ENCODE measurements at places on chromosomes 13 and 19. TPM values are rescaled to one million over a fixed set of nuclear protein-coding genes. Genes with fewer than 3 reads are reported as not detected.
A peak's percentile ranks its signal among the peaks of the same experiment; 100 is the strongest.

- no peak for DNase-seq
Measured at GRCh38 chr19:16360738-16361137, 36.1 kb downstream of the KLF2 start.

- DNase-seq = no peak
Measured at GRCh38 chr13:51999510-51999911, 11.7 kb downstream of the ATP7B start.

GRCh38 chr19:54133312-54133956, 4.1 kb upstream of the CNOT3 start:
- DNase-seq = no peak

DNA sequence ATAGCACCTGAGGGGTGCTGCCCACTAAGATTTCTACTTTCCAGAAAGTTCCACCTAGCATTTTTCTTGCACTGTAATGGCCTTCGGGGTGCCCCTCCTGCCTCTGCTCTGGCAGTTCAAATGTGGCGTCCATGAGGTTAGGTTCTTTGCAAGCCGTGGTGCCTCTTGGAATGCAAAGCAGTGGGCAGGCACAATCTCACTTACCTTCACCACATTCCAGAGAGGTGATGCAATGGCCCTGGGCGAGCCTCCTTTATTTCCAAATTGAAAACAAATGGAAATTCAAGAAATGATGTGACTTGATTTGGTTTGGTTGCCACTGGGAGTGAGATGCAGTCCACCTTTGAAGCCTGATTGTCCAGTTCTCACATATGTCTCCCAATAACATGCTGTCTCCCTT, 46.9 kb downstream of the FGF9 start:
- DNase-seq = no peak

DNA sequence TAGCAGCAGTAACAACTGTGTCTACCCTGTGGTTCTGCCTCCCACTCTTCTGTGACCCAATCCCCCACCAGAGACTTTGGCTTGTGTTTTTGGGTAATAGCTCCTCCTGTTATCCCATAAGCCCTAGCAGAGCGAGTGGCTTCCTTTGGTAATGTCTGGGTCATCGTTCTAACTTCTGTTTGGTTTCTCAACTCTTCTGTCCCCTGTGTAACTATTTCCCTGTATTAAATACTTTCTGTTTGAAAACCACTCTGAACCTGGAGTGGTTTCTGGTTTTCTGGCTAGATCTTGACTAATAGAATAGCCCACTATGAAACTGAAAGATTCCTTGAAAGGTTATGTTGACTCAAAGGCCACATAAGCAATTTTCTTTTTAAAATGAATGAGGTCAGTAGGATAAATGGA, 350.0 kb downstream of the DCT start:
- DNase-seq = no peak

DNA sequence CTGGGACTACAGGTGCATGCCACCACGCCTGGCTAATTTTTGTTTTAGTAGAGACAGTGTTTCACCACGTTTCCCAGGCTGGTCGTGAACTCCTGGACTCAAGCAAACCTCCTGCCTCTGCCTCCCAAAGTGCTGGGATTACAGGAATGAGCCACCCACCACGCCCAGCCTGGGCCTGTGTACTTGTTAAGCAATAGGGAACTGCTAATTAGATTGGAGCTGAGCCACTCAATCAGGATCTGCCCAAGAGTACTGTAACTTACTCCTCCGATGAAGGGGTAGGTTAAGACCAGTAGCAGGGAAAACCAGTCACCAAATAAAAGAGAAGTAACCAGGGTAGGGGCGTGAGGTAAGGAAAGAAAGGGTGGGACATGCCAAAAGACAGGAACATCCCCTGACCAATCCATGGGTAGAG, 2.3 kb downstream of the DDX39A start:
- no peak for DNase-seq

DNA sequence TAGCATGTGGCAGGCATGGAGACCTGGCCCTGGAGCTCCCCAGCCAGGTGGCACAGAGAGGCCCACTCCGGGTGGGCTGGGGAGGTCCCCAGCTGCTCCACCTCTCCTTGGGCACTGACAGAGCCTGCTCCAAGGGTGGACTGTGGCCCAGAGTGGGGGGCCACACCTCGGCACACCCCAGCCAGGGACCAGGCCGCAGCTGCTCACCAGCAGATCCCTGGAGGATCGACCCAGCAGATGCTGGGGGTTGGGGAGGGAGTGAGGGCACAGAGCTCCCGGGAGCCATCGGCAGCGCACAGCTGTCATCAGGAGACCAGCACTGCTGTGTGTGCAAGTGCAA, 72.0 kb upstream of the KCTD15 start:
- no peak for DNase-seq

- no peak for DNase-seq
Measured at GRCh38 chr13:98664924-98665637, 87.4 kb downstream of the SLC15A1 start.

DNA sequence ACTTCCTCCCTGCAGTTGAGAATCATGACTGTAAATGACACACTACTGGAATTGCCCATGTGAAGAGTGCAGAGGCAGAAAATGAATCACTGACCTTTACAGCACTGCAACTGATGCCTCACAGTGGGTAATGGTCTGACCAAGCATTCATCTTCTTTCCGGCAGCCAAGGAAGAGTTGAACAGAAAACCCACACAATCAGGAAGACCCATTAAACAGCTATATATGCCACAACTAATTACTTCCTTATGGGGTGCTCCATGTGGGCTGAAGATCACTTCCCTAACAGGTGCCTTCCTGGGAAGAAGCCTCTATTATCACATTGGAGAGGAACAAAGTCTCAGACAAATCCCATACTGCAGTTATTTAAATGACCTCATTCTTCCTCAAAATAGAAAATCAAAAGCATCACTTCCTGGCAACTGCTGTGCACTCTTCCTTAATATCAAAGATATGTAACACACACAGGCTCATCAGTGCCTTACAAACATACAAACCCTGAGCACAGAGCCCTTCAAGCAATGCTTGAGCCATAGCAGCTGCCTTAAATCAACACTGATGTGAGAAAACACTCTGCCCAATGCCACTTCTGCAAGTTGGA, 45.8 kb downstream of the RUBCNL start:
- DNase-seq = no peak

DNA sequence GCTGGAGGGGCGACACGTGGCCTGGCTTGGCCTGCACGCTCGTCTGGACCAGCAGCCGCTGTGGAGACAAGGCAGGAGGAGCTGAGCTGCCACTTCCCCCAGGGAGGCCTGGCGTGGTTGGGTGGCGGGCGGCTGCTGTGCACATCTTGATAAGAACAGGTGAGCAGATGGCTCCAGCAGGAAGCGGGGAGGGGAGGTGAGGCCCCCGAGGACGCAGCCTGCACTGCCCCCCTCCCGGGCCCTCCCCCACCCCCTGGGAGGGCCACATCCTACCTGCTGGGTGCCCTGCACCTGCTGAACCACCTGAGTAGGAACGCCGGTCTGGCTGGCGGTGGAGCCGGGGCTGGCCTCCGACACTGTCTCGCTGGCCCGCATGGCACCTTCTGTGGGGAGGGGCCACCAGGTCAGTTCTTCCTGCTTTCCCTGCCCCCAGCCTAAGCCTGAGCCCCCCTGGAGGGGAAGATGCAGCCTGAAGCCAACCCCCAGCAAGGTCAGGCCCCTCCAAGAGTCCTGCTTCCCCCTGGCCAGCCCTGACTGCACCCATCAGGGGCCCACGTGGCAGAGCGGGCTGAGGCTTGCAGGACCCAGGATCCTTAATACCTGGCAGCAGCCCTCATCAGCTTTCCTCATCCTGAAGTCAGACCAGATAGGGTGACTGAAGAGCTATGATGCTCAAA, 22.8 kb downstream of the RFX1 start:
- no peak for DNase-seq

DNA sequence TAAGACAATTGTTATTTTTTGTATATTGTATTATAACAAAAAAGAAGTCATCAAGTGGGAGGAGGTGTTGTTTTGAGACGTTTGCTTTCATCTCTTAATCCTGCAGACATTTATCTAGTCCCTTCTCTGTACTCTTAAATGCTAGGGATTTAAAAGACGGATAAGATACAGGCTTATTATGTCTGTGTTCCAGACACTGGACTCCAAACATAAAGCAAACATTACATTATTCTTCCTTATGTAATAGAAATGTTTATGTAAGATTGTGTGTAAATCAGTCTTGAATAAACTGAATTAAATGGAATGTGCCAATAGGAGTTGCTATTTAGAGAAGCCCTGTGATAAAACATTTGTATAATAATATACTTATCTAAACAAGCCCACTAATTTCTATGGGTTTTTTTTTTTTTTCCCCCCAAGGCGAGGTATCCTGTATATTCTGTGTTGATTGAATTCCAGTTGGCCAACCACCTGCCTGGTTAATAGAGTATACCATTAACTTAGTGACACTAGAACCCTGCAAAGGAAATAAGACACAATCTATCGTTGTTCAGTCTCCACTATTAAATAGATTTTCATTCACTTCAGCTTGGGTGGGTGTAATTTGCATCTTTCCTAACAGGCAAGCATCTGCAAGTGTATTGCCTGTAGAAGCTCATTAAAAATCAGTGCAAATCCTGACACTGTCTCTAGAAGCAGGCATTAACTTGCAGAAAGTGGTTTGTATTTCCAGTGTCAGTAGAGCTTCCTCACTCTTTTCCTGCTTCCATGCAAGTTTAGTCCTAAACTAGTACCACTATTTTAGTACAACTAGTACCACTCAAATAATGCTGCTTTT, 69.0 kb downstream of the LRCH1 start:
- DNase-seq = no peak

DNA sequence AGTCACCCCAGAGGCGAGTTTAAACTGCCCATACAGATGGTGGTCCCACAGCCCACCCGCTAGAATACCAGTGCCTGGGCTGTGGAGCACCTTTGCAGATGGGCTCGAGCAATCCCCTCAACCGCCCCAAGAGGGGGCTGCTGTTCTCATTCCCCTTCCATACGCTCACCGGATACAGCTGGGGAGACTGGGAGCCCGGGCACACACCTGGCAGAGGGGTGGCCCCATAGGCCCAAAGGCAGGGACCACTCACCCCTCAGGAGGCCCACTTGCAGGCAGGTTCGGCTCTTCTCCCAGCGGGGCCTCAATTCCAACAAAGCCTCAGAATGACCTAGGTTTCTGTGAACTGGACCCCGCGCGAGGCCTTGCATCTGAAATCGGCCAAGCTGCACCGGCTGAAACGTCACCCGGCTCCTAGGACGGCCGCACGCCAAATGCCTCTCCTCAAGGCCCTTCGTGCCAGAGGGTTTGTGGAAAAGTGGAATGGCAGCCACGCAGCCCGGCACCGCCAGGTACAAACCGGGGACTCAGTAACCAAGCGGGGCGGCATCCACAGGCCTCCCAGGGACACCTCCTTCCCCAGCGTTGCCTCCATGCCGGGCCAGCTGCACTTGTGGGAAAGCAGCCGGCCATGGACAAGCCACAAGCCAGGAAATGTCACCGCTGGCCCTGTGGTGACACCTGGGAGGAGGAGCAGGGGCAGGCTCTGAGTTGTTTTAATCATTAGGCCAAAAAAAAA, 18.7 kb downstream of the MLLT1 start:
- DNase-seq = no peak

GRCh38 chr13:53405616-53406015, 377.0 kb downstream of the OLFM4 start:
- DNase-seq = no peak

DNA sequence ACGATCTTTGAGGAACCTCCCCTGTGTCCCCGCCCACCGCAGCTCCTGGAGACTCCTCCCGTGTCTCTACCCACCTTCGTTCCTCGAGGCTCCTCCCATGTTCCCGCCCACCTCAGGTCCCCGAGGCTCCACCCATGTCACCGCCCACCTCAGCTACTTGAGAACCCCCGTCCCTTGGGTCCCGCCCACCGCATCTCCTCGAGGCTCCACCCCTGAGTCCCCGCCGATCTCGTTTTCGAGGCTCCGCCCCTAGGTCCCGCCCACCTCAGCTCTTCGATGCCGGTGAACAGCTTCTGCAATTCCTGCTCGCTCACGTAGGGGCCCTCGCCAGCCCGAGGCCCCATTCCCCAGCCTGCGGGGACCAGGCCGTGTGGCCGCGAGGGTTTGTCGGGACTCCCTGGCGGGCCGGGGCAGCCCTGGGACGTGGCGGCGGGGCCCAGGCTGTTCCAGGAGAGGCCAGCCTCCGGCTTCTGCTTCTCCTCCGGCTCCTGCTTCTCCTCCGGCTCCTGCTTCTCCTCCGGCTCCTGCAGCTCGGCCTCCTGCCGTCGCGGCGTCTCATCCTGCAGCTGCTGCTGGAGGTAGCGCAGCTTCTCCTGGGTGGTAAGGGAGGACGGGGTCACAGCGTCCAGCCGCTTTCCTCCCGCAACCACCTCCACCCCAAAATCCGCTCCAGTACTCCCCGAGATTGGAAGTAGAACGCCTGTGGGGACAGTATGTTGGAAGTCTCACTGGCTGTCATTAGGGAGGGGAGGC, 16.7 kb downstream of the TSKS start:
- DNase-seq = no peak

- DNase-seq = peak; percentile 83
Measured at GRCh38 chr13:29901710-29902631, 51.6 kb upstream of the UBL3 start.

DNA sequence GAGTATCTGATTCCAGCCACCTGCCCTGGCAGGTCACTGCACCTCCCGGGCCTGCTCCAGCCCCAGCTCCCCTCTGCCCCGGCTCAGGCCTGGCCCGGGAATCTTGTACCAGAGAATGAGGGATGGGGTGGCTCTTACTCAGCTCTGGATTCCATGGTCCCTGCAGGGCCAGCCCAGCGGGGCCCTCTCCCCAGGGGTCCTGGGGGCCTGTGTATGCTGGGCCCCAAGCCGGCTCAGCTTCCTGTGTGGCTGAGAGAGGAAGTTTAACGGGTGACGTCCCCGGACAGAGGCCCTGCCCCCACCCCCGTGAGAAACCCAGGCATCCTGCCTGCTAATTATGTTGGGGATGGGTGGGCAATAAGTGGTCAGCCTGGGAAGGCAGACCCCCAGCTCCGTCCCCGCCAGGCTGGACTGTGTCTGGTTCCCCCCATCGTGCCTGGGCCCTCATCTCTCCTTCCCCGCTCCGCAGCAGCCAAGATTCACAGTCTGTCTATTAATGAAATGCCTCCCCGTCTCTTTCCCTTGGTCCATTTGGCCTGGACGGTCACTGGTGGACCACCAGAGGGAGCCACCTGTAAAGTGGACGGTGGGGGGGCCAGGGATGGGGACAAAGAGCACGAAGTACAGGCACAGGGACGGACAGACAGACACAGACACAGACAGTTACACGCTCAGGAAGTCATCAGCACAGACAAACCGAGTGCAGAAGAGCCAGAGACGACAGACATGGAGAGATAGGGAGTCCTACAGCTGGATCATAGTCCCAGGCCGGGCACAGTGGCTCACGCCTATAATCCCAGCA, at the start of gene DENND1C:
Gene DENND1C, minus strand, starts transcription at position 247 of the 802 bp plus-strand sequence. Its CDS starts 92 bp downstream, at position 155.
- no peak for DNase-seq

GRCh38 chr13:39612023-39612637, 9.1 kb upstream of the LHFPL6 start:
- DNase-seq = no peak

- no peak for DNase-seq
Measured at GRCh38 chr13:42280537-42280936, 8.6 kb downstream of the AKAP11 start.

GRCh38 chr19:41641879-41642485, 15.1 kb upstream of the CEACAM4 start:
- no peak for DNase-seq

GRCh38 chr19:42176990-42177685, 40.3 kb downstream of the DEDD2 start:
- no peak for DNase-seq

- no peak for DNase-seq
Measured at GRCh38 chr13:43484432-43485225, 302.1 kb downstream of the ENOX1 start.

Gene S1PR4
- not detected for polyA plus RNA-seq

Gene SIGLECL1
- polyA plus RNA-seq = not detected

Gene ZNF345
- 1.3 TPM for polyA plus RNA-seq

Gene PLPPR3
- polyA plus RNA-seq = 0.56 TPM

Gene CIC
- 3.5 TPM for polyA plus RNA-seq

Gene ZNF285
- 1.3 TPM for polyA plus RNA-seq

Gene ZSWIM9
- 0.61 TPM for polyA plus RNA-seq

Gene PRODH2
- not detected for polyA plus RNA-seq

All from BJ (cell line).